M059J (cell line): ENCODE measurements at places on chromosomes 2 and 18. TPM values are rescaled to one million over a fixed set of nuclear protein-coding genes. Genes with fewer than 3 reads are reported as not detected.

- DNase-seq, result no peak
These were observed 47.5 kb upstream of the RIOK3 start for GRCh38 chr18:23405636-23406035.

- no peak for DNase-seq
These were observed 34.3 kb upstream of the GPD2 start for GRCh38 chr2:156401861-156402260.

GRCh38 chr18:8797206-8797605, 91.8 kb downstream of the MTCL1 start:
- peak; percentile 19 for DNase-seq

The OSBPL1A gene
- 19.1 and 26.4 TPM in 2 replicates for total RNA-seq

DNA sequence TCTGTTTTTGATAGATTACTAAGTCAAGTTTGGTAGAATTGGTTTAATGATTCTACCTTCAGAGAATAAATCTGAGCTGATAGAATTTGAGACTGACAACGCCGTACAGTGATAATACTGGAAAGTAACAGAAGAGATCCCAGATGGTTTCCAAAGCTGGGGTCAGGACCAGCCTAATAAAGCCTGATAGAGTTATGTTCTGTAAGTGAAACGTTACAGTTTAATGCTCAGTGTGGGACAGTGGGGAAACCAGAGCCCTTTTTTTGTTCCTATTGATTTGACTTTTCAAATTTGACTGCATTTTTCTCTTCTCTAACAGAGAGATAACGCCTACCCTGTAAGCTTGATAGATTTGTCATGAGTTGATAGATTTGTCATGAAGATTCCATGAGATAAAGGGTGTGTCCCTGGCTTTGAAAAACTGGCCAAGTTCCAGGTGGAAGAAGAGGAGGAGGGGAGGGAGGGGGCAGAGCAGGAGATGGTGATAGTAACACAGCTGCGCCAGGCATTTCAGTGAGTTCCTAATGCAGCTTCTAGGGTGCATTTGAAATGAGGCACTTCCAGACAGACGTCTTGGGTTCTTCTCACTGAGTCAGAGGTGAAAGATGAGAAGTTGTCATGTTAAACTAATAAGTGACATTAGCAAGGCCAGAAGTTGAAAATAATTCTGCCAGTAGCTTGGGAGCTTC, 65.1 kb downstream of the CERS6 start:
- DNase-seq, result no peak

GRCh38 chr2:205750797-205751196, 68.5 kb downstream of the NRP2 start:
- no peak for DNase-seq

DNA sequence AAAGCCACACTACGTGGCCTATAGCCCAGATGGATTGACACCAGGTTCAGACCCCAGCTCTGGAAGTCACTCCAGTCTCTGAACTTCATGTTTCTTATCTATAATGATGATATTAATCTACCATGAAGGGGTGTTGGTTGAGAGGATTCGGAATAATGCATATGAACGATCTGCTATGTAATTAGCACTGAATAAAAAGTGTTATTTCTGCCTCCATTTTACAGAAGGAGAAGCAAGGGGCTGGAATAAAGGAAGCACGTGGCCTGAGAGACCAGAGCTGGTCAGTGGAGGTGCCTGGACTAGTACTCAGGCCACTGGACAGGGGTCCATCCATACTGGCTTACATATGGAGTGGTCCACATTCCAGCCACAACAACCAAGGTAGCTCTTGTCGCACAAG, 166.5 kb upstream of the MYCN start:
- no peak for DNase-seq

DNA sequence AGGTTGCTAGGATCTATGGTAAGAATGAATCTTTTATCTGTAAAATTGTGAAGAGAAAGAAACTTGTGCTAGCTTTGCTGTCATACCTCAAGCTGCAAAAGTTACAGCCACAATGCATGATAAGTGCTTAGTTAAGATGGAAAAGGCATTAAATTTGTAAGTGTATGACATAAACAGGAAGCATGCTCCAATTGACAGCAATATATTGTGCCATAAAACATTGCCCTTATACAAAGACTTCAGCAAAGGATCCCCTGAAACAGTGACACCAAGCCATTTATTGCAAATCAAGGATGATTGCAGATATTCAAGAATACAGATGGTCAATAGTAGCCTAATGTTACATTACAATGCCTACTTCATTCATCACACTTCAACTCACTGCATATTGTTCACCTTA, 283.1 kb downstream of the CPS1 start:
- DNase-seq, result no peak

The CERKL gene
- 0.81 and 2.2 TPM in 2 replicates for total RNA-seq

DNA sequence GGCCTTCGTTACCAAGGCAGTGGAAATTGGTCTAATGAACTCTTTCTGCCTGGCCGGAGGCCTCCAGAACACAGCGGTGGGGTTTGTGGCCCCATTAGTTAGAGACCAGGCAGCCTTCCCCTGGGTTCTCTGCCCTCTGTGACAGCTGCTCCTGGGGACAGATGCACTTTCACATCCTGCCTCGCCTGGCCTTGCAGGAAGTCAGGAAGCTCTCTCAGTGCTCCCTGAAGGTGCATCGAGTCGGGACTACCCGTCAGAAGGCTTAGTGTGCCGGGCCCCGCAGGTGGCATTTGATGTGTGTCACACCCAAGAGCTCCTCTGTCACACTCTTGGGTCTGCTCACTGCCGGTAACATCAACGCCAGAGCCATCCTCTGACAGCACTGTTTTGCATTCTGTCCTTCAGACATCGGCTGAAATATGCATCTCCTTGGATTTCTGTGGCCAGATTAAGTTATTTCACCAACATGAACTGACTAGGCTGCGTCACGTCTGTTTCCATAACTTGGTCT, 158.3 kb downstream of the LDLRAD4 start:
- no peak for DNase-seq

The MDH1B gene
- 1.0 and 1.2 TPM in 2 replicates for total RNA-seq

The GYPC gene
- total RNA-seq, result 4.1 and 7.4 TPM in 2 replicates

DNA sequence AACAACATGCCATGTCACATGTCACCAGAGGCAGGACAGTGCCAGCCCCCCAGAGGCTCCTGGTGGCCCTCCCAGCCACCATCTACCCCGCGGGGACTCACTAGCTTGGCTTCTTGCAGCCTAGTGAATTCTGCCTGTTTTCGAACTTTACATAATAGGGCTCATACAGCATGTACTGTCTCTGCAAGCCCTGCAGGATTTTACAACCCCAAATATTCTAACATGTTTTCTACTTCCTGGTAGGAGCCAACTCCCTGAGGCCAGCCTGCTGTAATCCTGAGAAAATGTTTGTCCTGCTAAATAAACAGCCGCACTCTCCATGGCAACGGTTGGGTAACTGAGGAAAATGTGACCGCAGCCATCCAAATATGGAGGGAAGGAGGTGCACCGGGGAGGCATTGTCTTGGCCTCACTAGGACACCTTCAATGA, 2.7 kb downstream of the PER2 start:
- peak; percentile 97 for DNase-seq

DNA sequence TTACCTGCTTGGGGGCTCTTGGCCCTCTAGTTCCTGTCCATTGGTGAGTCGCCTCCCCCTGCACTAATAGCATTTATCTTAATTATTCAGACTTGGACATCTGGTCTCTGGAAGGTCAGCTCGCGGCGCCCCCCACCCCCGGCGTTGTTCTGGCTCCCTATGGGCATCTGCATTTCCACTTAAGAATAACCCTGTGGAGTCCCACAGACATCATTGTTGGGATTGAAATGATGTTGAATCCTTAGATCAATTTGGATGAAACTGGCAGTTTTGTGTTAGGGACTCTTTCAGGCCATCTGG, 313.8 kb upstream of the HS6ST1 start:
- DNase-seq, result no peak

- DNase-seq, result no peak
These were observed 341.4 kb downstream of the PARD3B start for GRCh38 chr2:204886713-204887112.

DNA sequence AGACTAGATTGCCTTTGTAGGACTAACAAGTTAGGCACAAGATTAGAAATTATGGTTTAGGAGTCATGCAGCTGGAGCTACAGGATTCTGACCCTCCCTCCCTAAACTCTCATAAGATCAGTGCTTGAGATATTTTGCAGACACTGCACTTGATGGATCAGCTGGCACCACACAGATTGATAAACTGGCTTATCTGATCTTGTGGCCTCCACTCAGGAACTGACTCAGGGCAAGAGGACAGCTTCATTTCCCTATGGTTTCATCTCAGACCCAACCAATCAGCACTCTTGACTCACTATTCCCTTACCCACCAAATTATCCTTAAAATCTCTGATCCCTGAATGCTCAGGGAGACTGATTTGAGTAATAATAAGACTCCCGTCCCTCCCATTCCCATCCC, 152.3 kb downstream of the DIS3L2 start:
- DNase-seq, result peak; percentile 74

The RAX gene
- total RNA-seq, result not detected in 2 replicates

GRCh38 chr2:236177967-236178889, 10.0 kb upstream of the GBX2 start:
- DNase-seq, result peak; percentile 57

DNA sequence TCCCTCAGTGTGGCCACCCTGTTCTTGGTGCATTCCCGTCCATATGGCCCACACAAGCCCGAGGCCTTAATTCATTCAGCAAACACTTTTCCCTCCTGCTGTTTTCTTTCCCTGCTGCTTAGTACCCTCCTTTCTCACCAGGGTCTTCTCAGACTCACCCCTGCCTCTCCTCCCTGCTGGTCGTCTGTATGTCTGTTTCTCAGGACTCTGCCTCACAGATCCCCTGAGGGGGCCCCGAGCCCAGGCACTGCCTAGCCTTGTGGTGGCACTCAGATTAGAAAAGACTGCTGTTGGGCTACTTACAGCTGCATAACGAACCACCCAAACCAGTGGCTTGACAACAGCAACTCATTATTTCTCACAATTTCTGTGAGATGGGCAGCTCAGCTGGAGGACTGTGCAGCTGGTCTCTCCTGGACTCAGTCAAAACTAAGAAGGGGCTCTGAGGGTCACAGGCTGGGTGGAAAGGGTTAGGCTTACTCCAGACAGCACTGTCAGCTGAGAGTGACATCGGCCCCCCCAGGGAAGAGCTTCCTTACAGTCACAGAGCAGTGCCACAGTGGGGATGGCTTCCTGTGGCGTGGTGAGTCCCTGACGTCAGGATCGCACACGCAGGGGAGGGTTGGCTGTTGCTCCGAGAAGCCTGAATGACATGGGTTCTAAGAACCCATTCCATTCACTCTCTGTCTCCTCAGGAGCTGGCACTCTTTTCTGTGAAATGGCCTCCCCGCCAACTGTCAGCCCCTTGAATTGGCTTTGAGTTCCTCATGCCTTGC, 139.0 kb downstream of the UXS1 start:
- DNase-seq, result no peak

DNA sequence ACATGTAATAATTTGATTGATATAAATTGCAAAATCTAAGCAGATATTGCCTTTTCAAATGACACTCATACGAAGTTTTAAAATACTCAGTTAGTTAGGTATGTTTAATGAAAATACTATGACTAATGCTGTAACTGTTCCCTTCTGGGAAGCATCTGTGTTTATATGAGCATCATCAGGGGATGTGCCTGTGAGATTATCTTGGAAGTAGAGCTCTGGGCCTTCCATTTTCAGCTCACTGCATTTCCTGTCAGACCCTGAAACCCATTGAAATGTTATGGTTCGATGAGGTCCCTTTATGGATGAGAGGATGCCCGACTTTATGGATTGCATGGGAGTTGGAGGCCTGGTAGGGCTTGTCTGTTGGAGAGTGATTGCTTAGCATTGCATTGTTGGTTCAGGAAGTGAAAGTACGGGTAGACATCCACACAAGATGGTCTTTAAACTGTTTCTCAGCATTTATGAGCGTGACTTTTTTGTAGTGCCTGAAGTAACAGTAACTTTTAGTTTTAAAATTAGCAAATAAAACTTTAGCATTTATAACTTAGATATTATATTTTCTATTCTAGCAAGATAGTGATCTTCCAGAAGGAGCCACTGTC, 28.7 kb downstream of the ELP2 start:
- peak; percentile 72 for DNase-seq

The HOXD8 gene
- 0.49 and 0.84 TPM in 2 replicates for total RNA-seq

- peak; percentile 78 for DNase-seq
These were observed 47.7 kb upstream of the SMIM21 start for GRCh38 chr18:75475228-75475627.

- no peak for DNase-seq
These were observed 178.0 kb downstream of the ICOS start for GRCh38 chr2:204114295-204115136.

DNA sequence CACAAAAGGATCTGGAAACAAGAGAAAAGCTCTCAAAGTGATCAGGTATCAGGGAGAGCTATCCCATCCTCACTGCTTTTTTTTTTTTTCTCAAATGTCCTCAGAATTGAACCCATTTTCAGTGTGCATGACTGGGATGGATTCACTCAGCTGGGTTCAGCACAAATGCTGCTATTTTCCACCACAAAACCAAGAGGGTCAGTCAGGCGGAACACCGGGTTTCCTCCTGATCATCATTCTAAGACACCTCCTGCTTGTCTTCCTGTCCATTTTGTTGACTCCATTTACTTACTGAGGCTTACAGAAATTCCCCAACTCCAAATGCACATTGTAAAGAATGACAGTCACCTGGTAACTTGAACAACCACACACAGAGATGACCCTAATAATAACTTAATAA, 39.9 kb downstream of the CYRIA start:
- DNase-seq, result no peak

- DNase-seq, result peak; percentile 67
These were observed 22.8 kb upstream of the PPP4R1 start for GRCh38 chr18:9637036-9637767.

GRCh38 chr2:226338825-226339224, 460.8 kb downstream of the IRS1 start:
- DNase-seq, result no peak

DNA sequence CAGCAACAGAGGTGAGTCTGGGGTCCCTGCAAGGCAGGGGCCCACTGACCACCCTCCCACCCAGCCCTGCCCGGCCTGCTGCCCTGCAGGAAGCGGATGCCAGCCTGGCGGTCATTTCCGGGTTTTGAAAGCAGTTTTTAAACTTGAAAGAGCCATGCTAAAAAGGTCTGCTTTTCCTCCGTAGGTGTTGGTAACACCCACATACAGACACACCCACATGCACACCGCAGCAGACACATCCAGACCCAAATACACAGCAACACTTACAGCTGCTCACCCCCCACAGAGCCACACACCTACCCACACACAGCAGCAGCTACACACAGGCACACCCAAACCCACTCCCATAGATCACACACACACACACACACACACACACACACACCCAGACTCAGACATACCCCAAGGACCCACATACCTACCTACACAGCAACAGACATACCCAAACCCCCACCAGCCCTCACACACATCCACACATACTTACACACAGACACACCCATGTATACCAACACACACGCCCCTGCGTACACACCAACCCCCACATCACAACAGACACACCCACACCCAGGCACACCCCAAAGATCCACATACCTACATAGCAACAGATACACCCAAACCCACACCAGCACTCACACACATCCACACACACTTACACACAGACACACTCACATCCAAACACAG, 7.6 kb downstream of the ZFP36L2 start:
- DNase-seq, result peak; percentile 22
